Uterus (tissue), 4 donors: ENCODE measurements at places on chromosomes 3 and 15. TPM values are rescaled to one million over a fixed set of nuclear protein-coding genes. Genes with fewer than 3 reads are reported as not detected.

The TLR9 gene
- total RNA-seq, result not detected

The RGMA gene
- 57.1 TPM for total RNA-seq

The GP9 gene
- total RNA-seq, result not detected

The ARPIN gene
- 12.0 TPM for total RNA-seq

The UPK1B gene
- not detected for total RNA-seq

The CDHR4 gene
- total RNA-seq, result not detected

The GANC gene
- total RNA-seq, result 48.9 TPM

The CALML4 gene
- 0.88 TPM for total RNA-seq

The RASGRP1 gene
- total RNA-seq, result not detected

The RAP2B gene
- 7.6 TPM for total RNA-seq

The MYO5A gene
- 26.0 TPM for total RNA-seq

GRCh38 chr3:55167586-55168317 lies 239.9 kb upstream of the LRTM1 start:
- no peak overlapping the region for H3K4me3 ChIP-seq
- peaks cover 3% of the 10 kb centered on the region for H3K4me1 ChIP-seq
- no peak overlapping the region for H3K27ac ChIP-seq
- H3K36me3 ChIP-seq, result no peaks in the 10 kb centered on the region
- DNase-seq, result no peak

DNA sequence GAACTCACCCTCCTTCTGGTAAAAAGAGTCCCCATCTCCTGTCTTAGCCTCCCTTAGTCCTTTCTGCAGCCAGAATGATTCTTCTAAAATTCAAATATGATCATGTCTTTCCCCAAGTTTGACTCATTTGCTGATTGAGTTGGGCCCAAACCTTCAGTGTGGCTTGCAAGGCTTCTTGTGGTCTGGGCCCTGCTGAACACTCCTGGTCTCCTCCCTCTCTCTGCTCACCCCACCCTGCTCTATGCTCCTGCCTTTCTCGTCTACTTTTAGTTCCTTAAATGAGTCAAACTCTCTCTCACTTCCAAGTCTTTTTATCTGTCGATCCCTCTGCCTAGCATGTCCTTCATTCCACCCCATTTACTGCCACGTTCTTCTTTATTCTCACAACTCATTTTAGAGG lies 72.6 kb downstream of the CCR1 start:
- no peak for DNase-seq
- H3K27ac ChIP-seq, result no peak overlapping the region
- H3K36me3 ChIP-seq, result no peaks in the 10 kb centered on the region
- H3K4me1 ChIP-seq, result no peaks in the 10 kb centered on the region
- H3K27me3 ChIP-seq, result no peaks in the 10 kb centered on the region
- no peak overlapping the region for H3K4me3 ChIP-seq

DNA sequence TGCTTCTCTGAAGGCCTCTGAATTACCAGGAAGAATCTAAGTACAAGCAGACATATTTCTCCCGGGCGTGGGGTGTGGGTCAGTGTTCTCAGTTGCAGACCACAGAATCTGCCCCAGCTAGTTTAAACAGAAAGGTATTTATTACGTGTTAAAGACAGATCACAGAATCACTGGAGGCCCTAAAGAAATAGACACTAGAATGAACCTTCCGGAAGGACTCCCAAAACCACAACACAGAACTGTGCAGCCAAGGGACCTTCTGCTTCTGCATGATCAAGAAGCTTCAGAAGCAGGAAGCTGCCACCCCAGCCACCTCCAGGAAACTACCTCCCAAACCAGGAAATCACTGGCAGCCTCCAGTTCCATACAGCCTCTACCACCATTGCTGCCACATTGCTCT lies 32.7 kb upstream of the ZFAND6 start:
- H3K36me3 ChIP-seq, result no peaks in the 10 kb centered on the region
- no peaks in the 10 kb centered on the region for H3K27me3 ChIP-seq
- H3K27ac ChIP-seq, result no peak overlapping the region
- no peak overlapping the region for H3K4me3 ChIP-seq

DNA sequence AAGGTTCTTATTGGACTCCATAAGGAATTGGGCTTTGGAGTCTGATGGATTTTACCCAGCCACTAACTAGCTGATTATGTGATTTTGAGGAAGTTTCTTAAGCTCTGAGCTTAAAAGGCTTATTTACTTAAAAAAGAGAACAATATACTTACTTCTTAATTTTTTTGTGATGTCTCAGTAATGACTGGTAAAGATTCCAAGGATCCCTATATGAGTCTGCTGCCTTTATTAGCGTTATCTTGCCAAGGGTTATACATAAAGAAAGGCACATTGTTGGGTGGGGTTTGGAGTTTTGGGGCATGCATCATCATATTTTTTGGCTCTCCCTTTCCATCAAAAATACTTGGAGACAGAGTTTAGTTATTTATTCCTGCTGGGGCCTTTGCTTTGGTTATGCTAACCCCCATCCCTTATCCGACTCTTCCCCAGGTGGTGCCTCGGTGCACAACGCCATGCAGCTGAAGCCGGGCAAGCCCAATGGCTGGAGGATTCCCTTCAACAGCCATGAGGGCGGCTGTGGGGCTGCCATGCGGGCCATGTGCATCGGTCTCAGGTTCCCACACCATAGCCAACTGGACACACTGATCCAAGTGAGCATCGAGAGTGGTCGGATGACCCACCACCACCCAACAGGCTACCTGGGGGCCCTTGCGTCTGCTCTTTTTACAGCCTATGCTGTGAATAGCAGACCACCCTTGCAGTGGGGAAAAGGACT lies 6.7 kb downstream of the ADPRH start:
- no peaks in the 10 kb centered on the region for H3K36me3 ChIP-seq
- H3K4me3 ChIP-seq, result no peak overlapping the region
- H3K27me3 ChIP-seq, result no peaks in the 10 kb centered on the region
- DNase-seq, result no peak

- H3K4me3 ChIP-seq, result no peak overlapping the region
- H3K4me1 ChIP-seq, result peaks cover 16% of the 10 kb centered on the region
- DNase-seq, result no peak
These were observed 37.5 kb downstream of the VGLL4 start for GRCh38 chr3:11606090-11606784.

GRCh38 chr3:25027650-25028049 lies 400.4 kb upstream of the RARB start:
- no peak overlapping the region for H3K4me3 ChIP-seq
- H3K36me3 ChIP-seq, result no peaks in the 10 kb centered on the region
- H3K4me1 ChIP-seq, result no peaks in the 10 kb centered on the region
- H3K27ac ChIP-seq, result peak overlapping the region; percentile 9
- H3K27me3 ChIP-seq, result no peaks in the 10 kb centered on the region

GRCh38 chr3:157916672-157917071 lies 189.5 kb downstream of the SHOX2 start:
- H3K4me1 ChIP-seq, result no peaks in the 10 kb centered on the region
- no peaks in the 10 kb centered on the region for H3K27me3 ChIP-seq
- H3K27ac ChIP-seq, result no peak overlapping the region
- no peak for DNase-seq

GRCh38 chr3:38029400-38030125 lies at the start of gene PLCD1:
Gene PLCD1, minus strand, starts transcription at chr3:38029642. Its CDS starts 103 bp downstream, at chr3:38029539.
- no peaks in the 10 kb centered on the region for H3K27me3 ChIP-seq
- peak within 1 kb of the TSS; percentile 59 for H3K4me3 ChIP-seq
- H3K27ac ChIP-seq, result peak within 1 kb of the TSS; percentile 87
- no peaks in the 10 kb centered on the region for H3K36me3 ChIP-seq

GRCh38 chr3:155948476-155948875 lies 78.0 kb downstream of the GMPS start:
- no peaks in the 10 kb centered on the region for H3K36me3 ChIP-seq
- no peak overlapping the region for H3K4me3 ChIP-seq
- H3K4me1 ChIP-seq, result no peaks in the 10 kb centered on the region
- no peaks in the 10 kb centered on the region for H3K27me3 ChIP-seq

GRCh38 chr3:63607716-63608115 lies 44.8 kb upstream of the SNTN start:
- H3K36me3 ChIP-seq, result no peaks in the 10 kb centered on the region
- H3K27ac ChIP-seq, result no peak overlapping the region
- no peak for DNase-seq
- H3K4me1 ChIP-seq, result no peaks in the 10 kb centered on the region

- no peaks in the 10 kb centered on the region for H3K4me1 ChIP-seq
- H3K4me3 ChIP-seq, result no peak overlapping the region
- H3K36me3 ChIP-seq, result no peaks in the 10 kb centered on the region
- no peaks in the 10 kb centered on the region for H3K27me3 ChIP-seq
- H3K27ac ChIP-seq, result no peak overlapping the region
- no peak for DNase-seq
These were observed 15.4 kb downstream of the EID1 start for GRCh38 chr15:48893311-48893710.

DNA sequence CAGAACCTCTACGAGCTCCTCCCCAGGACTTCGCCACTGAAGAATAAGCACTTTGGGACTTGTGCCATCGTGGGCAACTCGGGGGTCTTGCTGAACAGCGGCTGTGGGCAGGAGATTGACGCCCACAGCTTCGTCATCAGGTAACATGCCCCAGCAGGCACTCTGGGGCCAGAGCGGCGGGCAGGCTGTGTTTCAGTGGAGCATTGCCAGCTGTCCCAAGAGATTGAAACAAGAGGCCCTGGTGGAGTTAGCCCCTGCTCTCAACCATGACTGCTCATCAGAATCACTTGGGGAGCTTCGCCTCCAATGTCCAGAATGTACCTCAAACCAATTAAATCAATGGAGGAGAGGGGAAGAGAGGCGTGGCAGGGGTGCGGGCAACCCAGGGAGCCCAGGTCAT lies 44.8 kb downstream of the ST8SIA2 start:
- H3K4me3 ChIP-seq, result no peak overlapping the region
- no peaks in the 10 kb centered on the region for H3K36me3 ChIP-seq
- H3K4me1 ChIP-seq, result no peaks in the 10 kb centered on the region
- no peak for DNase-seq

DNA sequence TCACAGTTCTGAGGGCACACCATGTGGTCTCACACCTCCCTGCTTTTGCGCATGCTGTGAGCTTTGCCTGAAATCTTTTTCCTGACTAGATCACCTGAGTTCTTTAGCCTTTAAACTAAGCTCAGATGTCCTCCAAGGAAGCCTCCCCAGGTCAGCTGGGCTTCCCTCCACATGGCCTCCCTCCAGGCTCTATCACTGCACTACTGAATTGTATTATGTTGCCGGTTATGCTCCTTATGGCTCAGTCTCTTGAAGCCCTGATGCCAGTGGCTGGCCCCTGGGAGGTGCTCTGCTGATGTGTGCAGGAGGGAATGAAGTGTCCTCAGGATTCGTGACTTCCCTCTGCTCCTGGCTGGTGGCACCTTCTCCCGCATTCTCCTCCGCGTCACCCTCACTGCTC lies 93.3 kb upstream of the BLM start:
- no peaks in the 10 kb centered on the region for H3K27me3 ChIP-seq
- H3K27ac ChIP-seq, result no peak overlapping the region
- no peak for DNase-seq
- no peak overlapping the region for H3K4me3 ChIP-seq

- no peak for DNase-seq
- H3K27ac ChIP-seq, result no peak overlapping the region
- H3K4me3 ChIP-seq, result no peak overlapping the region
- H3K36me3 ChIP-seq, result no peaks in the 10 kb centered on the region
These were observed 35.3 kb upstream of the SEMA4B start for GRCh38 chr15:90165659-90166489.

DNA sequence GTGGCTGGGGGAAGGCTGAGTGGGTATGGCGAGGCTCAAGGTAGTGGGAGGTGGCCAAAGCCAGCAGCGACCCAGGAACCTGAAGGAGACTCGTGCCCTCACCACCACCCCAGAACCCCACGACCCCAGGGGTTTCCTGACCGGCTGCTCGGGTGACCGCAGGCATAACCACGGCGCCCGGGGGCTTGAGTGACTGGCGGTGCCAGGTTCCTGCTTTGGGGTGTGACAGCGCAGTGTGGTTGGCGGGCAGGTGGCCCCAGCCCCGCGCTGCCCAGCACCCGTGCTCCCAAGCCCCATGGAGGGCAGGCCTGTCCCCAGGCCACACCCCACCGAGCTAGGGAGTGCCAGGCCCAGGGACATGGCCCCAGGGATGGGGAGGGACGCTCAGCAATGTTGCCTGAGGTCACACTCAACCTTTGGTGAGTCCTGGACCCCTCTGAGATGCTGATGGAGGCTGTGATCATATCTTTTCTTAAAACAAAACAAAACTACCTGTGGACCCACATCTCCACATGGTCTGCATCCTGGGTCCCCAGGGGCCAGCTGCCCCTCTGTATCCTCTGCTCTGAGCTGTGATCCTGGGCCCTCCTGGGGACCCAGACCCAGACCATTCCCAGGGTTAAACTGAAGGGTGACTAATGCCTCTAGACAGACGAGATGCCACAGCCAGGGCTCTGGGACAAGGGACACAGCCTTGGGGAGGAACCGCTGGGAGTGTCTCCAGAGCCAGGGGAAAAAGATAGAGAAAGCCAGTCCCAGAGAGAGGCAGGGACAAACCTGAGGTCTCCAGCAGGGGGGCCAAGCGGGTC lies 13.0 kb downstream of the DNAJB8 start:
- H3K4me1 ChIP-seq, result no peaks in the 10 kb centered on the region
- no peaks in the 10 kb centered on the region for H3K36me3 ChIP-seq
- DNase-seq, result no peak
- H3K27ac ChIP-seq, result no peak overlapping the region
- H3K27me3 ChIP-seq, result no peaks in the 10 kb centered on the region
- no peak overlapping the region for H3K4me3 ChIP-seq
